Umbilical cord (tissue), 2 donors: ENCODE measurements at places on chromosomes 7 and 10. TPM values are rescaled to one million over a fixed set of nuclear protein-coding genes. Genes with fewer than 3 reads are reported as not detected.
A peak's percentile ranks its signal among the peaks of the same experiment; 100 is the strongest.

CPN1 gene
- not detected for total RNA-seq

PRF1 gene
- 7.5 TPM for total RNA-seq

- peak; percentile 55 for DNase-seq
These were observed 1.8 kb upstream of the PDGFA start for GRCh38 chr7:521221-522070.

SPDYE6 gene
- total RNA-seq, result not detected

GRCh38 chr10:126902157-126902556, 3.1 kb upstream of the DOCK1 start:
- no peak for DNase-seq

GRCh38 chr10:101397140-101397539, 43.2 kb downstream of the BTRC start:
- peak; percentile 86 for DNase-seq

- DNase-seq, result no peak
These were observed 101.0 kb downstream of the AOAH start for GRCh38 chr7:36623247-36623646.

SUN3 gene
- total RNA-seq, result not detected

MTG1 gene
- total RNA-seq, result 40.4 TPM

DNA sequence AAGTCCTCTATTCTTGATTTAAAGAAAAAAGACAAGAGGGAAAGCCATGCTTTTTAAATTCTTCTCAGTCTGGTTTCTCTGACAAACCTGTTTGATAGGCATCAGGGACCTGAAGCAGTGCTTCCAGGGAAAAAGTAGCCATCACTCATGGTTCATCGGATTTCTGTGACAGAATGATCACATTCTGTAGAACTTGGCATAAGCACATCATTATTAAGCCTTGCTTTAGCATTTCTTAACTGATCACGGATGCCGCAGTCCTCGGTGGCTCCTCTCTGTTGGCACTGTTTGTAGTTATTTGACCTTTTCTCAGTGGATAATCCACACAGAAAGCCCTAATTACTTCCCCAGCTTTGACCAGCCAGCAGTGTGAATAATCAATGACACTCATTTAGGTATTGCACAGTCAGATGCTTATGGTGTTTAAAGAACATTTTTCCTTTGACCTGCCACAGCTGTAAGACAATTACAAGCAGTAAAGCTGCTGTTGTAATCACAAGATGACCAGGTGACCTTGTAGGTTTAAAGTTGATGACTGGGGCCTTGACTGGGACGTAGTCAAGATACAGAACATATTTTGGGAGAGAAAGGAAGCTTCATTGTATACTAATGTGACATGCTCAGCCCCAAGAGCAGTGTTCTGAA, 64.4 kb upstream of the SKAP2 start:
- peak; percentile 20 for DNase-seq
